ENCODE measurements at places on chromosomes 12 and 14.
A peak's percentile ranks its signal among the peaks of the same experiment; 100 is the strongest.

DNA sequence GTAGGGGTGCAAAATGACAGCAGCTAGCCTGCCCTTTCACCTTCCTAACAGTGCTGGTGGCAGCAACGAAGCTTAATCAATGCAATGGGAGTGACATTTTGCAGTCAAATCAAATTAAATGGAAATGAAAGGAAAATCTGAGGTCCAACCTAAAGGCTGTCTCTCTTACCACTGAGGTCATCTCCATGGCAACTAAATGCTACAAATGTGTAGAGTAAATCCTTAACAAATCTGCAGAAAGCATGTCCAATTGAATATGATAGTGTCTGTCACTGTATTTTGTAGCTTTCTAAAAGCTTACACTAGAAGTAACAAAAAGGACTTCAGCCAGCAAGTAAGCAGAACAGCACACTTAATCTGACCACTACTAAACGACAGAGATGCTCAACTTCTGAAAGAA, 488.8 kb downstream of the BCAT1 start:
- no peak for DNase-seq

GRCh38 chr14:72538387-72538786, 355.5 kb downstream of the DPF3 start:
- DNase-seq, result no peak

GRCh38 chr14:24274101-24274543, 2.7 kb upstream of the RABGGTA start:
- DNase-seq, result no peak

DNA sequence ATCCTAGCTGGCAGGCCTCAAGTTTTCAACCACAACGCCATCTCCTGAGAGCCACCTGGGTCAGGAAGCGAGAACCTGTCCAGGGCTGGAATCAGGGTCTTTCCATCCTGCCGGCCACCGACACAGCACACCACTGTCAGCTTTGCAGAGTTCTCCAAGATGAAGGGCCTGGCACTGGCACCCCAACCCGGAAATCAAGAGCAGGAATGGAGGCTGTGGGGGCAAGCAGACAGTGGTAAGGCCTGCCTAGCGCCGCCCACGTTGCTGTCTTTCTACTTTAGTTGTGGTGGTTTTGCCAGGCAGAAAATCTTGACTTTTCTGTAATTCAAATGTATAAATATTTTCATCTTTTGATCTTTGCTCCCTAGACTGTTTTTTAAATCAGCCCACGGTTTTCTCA, 90.7 kb downstream of the ITPK1 start:
- no peak for DNase-seq

GRCh38 chr14:54329082-54329695, 67.6 kb upstream of the CDKN3 start:
- no peak for DNase-seq

- DNase-seq, result no peak
These were observed 42.9 kb upstream of the AP4S1 start for GRCh38 chr14:30982533-30982932.

- DNase-seq, result no peak
These were observed 21.6 kb downstream of the PRKCH start for GRCh38 chr14:61342932-61343331.

GRCh38 chr12:101823039-101823438, 7.7 kb downstream of the GNPTAB start:
- DNase-seq, result no peak

DNA sequence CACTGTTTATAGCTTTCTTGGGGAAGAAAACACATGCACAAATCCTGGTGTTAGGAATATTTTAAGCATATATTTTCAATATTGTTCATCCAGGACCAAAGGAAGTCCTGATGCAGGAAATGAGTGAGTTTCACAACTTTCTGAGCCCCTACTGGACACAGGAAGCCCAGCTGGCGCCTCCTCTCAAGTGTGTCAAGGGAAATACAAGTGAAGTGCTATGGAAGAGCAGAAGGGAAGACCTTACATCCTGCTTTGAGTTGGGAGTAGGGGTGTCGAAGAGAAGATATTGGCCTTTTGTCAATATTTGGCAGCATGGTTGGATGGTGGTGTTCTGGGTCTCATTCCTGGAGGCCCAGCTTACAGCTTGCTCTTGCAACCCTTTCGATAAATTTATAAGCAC, 66.1 kb upstream of the ZDHHC17 start:
- DNase-seq, result no peak

DNA sequence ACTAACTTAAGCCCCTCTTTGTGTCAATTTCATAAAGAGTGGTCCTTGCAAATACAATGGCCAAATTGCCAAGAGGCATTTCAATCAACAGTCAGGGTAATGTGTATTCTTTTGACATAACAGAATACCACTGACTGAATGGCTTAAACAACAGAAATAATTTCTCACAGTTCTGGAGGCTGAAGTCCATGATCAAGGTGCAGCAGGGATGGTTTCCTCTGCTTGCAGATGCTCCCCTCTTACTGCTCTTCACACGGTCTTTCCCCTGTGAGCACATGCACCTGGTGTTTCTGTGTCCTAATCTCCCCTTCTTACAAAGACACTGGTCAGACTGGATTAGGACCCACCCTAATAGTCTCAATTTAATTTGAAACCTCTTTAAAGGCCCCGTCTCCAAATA, 31.9 kb downstream of the FGFR1OP2 start:
- no peak for DNase-seq

- DNase-seq, result no peak
These were observed 2.5 kb downstream of the RASSF3 start for GRCh38 chr12:64612843-64613242.

DNA sequence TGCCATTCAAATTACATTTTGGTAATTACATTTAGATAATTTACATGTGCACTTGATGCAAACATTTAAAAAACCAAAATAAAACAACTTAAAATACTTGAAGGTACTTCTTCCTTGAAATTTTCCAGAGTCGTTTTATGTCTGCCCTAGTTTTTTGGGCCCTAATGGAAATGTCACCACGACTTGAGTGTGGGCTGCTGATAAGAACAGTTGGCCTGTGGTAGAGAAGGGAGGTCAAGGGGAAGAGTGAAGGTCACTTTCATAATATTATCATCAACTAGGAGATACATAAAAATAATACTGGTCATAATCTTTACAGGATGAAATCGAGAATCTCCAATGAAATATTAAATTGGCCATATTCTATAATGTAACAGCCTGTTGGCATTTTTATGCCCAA, 23.1 kb downstream of the ZDHHC17 start:
- no peak for DNase-seq

GRCh38 chr14:37816135-37816534, 220.7 kb downstream of the TTC6 start:
- no peak for DNase-seq

DNA sequence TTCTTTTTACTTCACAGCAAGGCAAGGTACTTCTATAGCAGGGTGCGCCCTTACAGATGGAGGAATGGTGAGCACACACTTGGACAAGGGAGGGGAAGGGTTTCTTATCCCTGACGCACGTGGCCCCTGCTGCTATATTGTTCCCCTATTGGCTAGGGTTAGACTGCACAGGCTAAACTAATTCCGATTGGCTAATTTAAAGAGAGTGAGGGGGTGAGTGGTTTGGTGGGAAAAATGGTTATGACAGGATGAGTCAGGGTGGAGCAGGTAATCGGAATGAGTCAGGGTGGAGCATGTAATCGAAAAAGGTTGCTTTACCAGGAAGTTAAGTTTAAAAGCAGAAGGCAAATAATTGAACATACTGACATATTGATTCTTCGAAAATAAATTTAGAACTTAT, 23.7 kb upstream of the RAB21 start:
- no peak for DNase-seq

DNA sequence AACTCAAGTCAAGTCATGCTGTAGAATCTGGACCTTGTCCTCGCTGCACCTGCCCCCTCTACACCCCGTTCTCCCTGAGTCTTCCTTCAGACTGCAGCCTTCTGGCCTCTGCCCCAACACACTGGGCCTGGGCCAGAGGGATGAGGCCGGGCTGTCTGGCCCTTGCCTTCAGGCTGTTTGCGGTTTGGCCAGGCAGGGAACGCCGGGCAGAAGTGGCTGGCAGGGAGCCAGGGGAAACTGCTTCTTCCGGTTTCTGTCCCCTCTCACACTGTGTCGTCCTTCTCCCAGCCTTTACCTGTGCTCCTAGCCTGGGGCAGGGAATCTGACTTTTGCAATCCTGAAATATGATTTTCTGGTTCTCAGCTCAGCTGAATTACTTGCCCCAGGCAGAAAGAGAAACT, 13.5 kb downstream of the DGLUCY start:
- DNase-seq, result peak; percentile 93
